ENCODE measurements at places on chromosomes 13 and 19. TPM values are rescaled to one million over a fixed set of nuclear protein-coding genes. Genes with fewer than 3 reads are reported as not detected.

- no peak for DNase-seq
These were observed 3.8 kb downstream of the CBY2 start for GRCh38 chr13:45705918-45706317.

Gene DNAAF3
- total RNA-seq: 0.17 TPM

Gene HSH2D
- not detected for total RNA-seq

DNA sequence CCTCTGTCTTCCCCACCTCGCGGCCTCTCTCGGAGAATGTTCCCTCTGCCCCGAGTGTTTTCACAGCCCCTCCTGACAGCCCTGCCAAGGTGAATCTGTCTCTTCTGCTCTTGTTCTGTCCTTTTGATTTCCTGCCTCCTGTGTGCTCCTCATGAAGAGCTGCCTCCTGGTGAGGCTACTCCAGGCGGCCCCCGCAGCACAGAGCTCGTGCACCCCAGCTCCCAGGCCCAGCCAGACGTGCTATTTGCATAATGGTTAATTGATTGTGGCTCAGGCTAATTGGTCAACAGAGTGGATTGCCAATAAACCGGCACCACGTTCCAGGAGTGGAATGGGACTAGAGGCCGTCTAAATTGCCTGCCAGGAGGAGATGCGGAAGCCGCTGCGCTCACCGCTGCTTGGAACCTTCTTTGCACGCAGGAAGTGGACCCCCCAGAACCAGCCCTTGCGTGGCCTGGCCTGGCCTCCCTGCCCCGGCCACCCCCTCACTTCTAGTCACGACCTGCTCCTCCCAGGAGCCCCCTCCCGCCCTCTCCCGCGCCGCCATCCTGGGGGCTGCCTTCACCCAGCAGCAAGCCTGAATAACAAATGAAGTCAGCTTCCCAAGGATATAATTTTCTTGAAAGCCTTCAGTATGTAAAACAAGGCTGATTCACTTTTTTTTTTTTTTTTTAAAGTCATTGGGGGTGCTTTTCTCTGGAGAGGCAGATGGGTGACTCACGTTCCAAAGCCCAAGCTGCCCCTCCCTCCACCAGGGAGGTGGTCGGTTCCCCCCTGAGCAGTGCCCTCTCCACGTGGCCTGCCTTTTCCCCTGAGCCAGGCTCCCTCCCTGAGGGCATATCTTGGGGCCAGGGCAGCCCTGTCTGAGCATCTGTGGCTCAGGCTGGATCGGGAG lies 144.0 kb downstream of the KDM4B start:
- peak; percentile 81 for DNase-seq

GRCh38 chr13:96238861-96239260 lies 149.0 kb downstream of the HS6ST3 start:
- no peak for DNase-seq

GRCh38 chr13:39531646-39532045 lies 71.3 kb downstream of the LHFPL6 start:
- DNase-seq: peak; percentile 25
